ENCODE measurements at places on chromosomes 3 and 15.

GRCh38 chr3:94961423-94962100 is 898.7 kb downstream of the NSUN3 start:
- no peak for DNase-seq

- DNase-seq, result no peak
Observed at GRCh38 chr3:195829897-195830254, 18.1 kb upstream of the MUC4 start.

DNA sequence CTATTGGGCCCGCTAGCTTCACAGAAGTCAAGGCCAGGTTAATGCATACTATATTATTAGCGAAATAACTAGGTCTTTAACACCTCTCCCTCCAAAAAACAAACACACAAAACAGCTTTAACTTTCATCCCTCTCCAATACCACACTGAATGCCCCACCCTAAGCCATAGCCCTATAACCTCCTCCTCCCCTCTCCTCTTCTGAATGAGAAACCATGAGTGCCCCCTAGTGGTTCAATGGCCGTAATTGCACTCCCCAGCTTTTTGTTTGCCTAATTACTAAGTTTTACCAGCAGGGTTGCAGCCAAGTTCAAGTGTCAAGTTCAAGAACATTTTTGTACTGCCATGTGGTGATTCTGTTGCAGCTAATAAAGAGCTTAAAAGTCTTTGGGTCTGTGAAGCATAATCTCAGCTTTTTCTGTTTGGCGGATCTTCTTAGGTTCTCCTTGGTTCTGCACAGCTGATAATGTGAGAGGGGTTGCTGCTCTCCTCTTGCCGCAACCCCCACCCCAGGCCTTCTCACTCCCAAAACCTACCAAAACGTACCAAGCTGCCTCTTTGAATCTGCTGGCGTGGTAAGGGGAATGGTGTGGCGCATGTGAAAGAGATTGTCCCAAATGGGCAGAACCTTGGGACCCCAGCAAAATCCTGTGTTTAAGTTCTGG is 57.9 kb downstream of the RPL22L1 start:
- DNase-seq, result peak; percentile 41

GRCh38 chr3:58502872-58503271 is 11.0 kb downstream of the KCTD6 start:
- DNase-seq, result no peak

All from stimulated activated CD8-positive, alpha-beta memory T cell treated with anti-CD3 and anti-CD28 coated beads, Interleukin-4, amount 100 ng/mL, for 24 hours (primary cell).